AML-193 (cell line): ENCODE measurements at places on chromosomes 7 and 10.

DNA sequence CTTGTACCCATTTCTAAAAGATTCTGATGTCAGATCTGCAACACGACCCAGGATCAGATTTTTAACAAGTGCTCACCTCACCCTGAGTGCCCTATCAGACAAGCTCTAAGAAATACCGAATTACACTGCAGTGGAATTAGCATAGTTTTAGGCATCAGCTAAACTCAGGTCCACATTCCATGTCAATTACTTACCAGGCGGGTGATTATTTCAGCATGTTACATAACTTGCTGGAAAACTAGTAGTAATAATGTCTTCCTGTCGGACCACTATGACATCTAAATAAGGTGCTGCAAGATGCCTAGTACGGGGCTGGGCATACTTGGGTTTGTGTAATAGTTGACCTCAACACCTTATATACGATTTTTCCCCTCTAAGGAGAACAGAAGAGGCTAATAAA is 21.0 kb downstream of the TRIL start:
- DNase-seq: no peak

DNA sequence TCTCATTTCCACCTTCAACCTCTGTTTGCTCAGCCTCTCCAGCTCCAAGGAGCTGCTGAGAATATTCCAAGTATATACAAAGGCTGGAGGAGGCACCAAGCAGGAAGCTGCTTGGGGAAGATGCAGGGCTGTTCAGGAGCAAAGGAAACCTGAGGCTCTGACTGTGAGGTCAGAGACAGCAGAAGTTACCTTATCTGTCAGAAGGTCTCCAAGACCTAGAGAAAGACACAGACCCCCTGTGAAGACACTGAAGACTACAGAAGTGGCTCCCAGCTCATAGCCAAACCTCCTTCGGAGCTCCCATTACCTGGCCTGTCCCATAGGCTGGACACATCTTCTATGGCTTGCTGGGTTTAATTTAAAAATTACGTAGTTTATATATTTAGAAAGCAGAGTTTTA is 53.2 kb downstream of the PKD1L1 start:
- no peak for DNase-seq

DNA sequence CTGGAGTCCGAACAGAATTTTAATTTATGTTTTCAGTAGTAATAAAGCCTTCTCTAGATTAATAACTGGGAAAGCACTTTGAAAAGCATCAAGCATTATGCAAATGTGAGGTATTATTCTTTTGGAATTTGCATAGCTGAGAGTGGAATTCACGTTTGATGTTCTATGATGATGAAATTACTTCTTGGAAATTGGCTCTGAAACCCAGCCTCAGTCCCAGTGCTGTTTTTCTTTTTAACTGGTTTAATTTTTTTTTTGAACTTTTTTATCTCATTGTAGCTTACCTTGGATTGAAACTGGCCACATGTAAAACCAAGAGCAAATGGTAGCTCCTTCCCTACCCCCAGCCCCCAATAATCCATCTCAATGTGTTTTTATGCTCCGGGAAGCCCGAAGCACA is 1.2 kb downstream of the TBXAS1 start:
- DNase-seq: no peak

- no peak for DNase-seq
Measured at GRCh38 chr7:4626318-4626845, 55.7 kb upstream of the FOXK1 start.

DNA sequence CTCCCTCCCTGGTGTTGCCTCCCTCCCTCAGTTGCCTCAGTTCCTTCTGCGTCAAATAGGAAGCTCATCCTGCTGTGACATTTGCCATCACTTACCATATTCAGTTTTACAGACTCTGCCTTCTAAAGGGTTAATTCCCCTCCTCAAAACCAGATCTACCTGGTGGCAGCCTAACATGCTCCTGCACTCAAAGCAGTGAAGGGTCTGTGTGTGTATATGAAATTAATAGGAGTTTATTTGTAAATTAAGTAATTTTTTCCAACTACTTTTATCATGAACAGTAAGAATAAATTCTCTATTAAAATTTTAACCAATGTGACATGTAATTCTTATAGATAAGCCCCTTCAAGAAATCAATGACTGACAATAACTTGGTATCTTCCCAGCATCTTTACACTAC is 158.6 kb upstream of the INSYN2A start:
- no peak for DNase-seq

DNA sequence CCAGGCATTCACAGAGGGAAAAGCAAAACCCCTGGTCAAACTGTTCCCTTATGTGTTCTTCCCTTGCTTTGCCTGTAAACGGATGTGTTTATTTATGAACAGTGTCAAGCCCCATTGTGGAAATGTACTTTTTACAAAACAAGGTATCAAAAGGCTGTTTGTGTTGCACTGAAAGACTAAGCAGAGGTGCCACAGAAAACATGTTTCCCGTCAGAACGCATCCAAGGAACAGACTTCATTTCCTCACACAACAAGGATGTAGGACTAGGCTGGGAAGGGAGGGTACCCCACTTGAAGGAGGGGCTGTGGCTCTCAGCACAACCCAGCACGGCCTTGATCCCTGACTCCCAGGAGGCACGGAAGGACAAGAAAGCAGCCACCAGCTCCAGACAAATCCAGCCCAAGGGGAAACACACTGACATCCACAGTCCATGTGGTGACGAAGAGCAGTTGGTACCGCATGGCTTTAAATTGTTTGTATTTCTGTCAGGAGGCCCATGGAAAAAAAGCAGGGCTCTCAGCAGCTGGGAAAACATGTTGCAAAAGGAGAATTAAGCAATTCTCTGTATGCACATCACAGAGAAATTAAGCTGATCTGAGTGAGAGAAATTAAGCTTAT is 85.6 kb downstream of the RNF216 start:
- no peak for DNase-seq

GRCh38 chr10:26485150-26485941 is 47.2 kb downstream of the APBB1IP start:
- no peak for DNase-seq

- DNase-seq: no peak
Measured at GRCh38 chr7:142328551-142328950, 70.7 kb upstream of the PRSS58 start.

GRCh38 chr10:19828278-19829049 is 12.2 kb downstream of the PLXDC2 start:
- DNase-seq: no peak

- DNase-seq: no peak
Measured at GRCh38 chr7:12716134-12716681, 28.8 kb downstream of the ARL4A start.

DNA sequence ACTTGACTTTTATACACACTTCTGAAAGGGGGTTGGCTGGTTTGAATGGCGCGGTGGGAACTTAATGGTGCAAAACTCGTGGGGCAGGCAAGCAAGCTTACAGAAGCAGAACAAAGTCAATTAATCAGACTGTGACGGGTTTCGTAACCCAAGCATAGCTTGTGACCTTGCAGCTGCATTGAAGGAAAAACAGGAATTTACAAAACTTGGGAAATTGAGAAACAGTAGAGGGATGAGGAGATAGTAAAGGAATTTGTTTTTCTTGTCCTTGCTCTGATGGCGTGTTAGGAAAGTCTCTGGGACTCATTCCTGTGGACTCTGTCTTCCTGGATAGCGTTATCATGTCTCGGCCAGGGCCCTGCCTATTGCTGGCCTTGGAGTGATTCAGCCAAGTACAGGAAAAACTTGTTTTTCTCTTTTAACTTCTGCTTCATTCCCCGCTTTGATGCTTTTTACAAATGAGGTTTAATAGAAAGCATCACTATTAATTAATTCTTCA is 220.0 kb upstream of the KCND2 start:
- peak; percentile 7 for DNase-seq

DNA sequence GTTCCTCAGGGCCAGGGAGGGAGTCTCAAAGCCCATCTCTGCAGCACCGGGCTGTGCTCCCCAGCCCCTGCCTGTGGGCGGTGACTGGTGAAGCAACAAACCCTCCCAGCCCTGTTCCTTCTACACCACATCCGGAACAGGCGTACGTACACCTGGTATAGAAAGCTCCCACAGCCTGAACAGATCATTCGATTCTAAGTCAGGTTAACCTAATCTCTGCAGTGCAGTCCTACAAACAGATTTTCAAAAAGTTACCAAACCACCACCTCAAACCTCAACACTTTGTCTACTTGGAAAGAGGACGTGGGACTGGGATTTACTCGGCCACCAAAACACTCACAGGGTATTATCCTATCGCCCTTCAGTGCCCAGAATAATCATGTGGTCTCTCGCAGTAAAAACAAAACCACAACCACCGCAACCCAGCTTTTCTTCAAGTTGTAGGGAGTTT is 238.4 kb downstream of the DIP2C start:
- no peak for DNase-seq

DNA sequence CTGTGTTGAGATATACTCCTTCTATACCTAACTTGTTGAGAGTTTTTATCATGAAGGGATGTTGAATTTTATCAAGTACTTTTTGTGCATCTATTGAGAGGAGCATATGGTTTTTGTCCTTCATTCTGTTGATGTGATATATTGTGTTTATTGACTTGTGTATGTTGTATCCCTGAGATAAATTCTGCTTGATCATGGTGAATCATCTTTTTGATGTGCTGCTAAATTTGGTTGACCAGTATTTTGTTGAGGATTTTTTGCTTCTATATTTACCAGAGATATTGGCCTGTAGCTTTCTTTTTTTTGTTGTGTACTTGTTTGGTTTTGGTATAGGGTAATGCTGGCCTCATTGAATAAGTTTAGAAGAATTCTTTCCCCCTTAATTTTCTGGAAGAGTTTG is 32.4 kb downstream of the NEURL1 start:
- no peak for DNase-seq

DNA sequence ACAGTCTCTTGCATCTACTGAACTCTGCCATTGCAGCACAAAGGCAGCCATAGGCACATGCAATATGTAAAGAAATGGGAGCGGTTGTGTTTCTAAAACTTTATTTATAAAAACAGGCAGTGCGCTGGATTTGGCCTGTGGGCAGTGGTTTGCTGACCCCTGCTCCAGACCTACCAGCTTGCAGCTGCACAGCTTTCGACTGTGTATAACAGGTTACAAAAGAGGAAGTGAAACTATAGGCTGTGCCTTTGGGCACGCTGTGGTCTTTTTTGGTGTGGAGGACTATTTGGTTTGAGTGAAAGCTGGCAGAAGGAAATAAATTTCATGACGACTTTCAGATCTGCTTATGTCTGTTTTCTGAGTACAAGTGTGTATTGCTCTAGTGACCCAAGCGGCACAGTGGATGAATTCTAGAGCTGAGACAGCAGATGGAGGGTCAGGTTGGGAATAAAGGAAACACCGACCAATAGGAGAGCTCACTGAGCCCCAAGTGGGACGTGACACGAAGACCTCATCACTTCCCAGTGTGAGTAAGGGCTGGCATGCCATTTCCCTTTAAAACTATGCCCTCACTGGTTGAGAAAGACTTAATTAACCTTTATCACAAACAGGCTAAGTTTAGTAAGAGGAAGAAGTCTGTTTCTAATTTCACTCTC is 152.7 kb downstream of the ANK3 start:
- DNase-seq: peak; percentile 88

GRCh38 chr10:29671228-29671780 is 36.5 kb upstream of the SVIL start:
- DNase-seq: no peak

DNA sequence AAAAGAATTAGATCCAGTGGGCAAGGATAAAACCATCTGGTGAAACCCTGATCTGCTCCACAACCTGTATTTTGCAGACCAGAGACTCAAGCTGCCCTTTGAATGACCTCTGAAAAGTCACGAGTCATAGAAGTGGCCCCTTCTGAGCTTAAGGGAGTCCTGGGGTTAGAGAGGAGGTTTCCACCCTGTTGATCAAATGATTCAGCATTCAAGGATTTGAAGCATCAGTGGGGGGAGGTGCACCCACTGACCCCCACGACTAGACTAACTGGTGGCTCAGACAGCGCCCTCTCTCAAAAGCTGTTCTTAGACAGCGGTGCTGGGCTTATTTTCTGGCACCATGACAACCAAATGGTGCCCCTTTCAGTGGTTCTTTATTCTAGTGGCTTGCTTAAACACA is 44.3 kb downstream of the PLCE1 start:
- DNase-seq: no peak

DNA sequence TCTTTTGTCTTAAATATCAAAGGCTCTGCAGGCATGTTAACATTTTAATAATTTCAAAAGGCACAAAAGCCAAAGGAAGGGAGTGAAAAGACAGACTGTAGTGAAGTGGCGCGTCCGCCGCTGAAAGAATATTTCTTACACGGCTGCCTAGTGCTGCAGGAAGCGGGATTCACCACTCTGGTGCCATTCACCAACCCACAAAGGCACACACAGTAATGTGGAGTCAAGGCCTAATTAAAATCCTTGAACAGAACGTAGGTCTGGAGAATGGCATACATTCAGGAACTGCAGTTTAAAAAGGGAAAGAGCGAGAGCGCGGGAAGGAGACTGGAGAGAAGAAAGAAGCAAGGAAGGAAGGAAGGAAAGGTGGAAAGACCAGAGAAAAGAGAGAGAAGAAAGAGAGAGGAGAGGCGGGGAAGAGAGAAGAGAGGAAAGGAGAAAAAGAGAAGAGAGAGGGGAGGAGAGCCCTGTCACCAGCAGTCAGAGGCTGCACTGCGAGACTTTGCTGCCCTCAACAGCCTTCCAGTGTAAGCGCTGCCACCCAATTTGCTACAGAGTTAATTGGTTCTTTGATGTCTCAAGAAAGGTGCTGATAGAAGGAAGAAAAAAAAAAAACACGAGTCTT is 554.0 kb downstream of the MDFIC start:
- no peak for DNase-seq

DNA sequence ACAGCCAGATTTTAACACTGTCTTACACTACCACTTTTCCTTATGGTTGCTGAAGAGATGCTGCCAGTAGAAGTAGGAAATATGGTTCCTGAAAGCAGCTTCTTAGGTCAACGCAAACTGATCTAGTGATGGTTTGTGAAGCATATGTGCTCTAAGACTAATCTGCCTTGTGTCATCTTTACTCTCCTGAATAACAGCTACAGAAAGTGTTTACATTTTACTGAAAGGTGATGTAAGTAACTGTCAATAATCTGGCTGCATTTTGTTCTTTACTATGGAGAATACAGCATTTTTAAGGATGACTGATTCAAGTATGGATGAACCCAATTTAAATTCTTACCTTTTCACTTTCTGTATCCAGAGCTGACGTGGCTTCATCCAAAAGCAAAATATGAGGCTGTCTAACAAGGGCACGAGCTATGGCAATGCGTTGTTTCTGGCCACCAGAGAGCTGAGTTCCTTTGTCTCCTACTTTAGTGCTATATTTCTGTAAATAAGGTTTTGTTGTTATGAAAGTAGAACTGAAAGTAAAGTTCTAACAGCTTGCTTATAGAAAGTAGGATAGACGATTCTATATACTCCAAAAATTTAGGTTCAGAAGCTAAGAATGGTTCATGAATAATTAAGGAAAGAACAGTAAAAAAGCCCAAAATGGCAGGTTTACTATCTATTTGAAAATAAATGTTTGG is 30.2 kb upstream of the ABCB4 start:
- DNase-seq: no peak
